Activated naive CD4-positive, alpha-beta T cell treated with anti-CD3 and anti-CD28 coated beads, Interleukin-2, amount 50 U/mL, for 72 hours (primary cell): ENCODE measurements at places on chromosomes 6 and 20. TPM values are rescaled to one million over a fixed set of nuclear protein-coding genes. Genes with fewer than 3 reads are reported as not detected.

MOXD1 gene
- not detected for total RNA-seq

AVP gene
- 0.45 TPM for total RNA-seq

SAMD10 gene
- 8.2 TPM for total RNA-seq

BICRAL gene
- 12.4 TPM for total RNA-seq

RIPPLY2 gene
- not detected for total RNA-seq

SMOC2 gene
- total RNA-seq, result not detected

CTAGE9 gene
- not detected for total RNA-seq

B3GAT2 gene
- total RNA-seq, result not detected

HLA-E gene
- total RNA-seq, result 574 TPM
